ENCODE measurements at places on chromosomes 16 and 17.

- no peak for DNase-seq
These were observed 309.0 kb upstream of the PMFBP1 start for GRCh38 chr16:72480911-72481310.

GRCh38 chr16:49913720-49914119, 57.8 kb upstream of the ZNF423 start:
- DNase-seq: no peak

GRCh38 chr16:83458612-83459011, 349.2 kb upstream of the HSBP1 start:
- DNase-seq: no peak

DNA sequence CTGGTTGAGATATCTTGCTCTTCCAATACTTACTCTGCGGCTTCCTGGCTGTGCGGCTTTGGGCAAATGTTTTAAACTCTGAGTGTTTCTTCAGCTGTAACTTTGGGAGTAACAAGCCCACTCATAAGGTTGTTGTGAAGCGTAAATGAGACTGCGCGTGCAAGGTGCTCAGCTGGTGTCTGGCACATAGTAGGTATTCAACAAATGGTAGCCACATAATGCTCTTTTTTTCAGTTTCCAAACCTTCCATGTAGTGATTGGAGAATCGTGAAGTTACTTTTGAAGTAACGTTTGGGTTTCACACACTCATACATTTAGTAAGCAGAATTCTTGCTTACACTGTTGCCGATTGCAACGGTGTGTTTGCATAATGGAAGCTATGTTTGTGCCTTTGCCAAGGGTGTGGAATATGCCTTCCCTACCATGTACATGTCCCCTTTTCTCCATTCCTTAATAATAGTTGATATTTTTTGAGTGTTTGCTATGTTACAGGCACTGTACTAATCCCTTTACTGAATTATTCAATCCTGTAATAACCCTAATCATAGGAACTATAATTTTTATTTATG, 829 bp downstream of the DHRS7B start:
- no peak for DNase-seq

- peak; percentile 16 for DNase-seq
These were observed 477 bp upstream of the SLC47A1 start for GRCh38 chr17:19533036-19533717.

- peak; percentile 45 for DNase-seq
These were observed 919 bp downstream of the N4BP1 start for GRCh38 chr16:48608871-48609651.

GRCh38 chr17:43723697-43724359, 34.8 kb downstream of the SOST start:
- DNase-seq: no peak

GRCh38 chr16:10465821-10466220, 80.0 kb downstream of the ATF7IP2 start:
- DNase-seq: no peak

- no peak for DNase-seq
These were observed 64.2 kb upstream of the TNRC6C start for GRCh38 chr17:77894126-77894956.

DNA sequence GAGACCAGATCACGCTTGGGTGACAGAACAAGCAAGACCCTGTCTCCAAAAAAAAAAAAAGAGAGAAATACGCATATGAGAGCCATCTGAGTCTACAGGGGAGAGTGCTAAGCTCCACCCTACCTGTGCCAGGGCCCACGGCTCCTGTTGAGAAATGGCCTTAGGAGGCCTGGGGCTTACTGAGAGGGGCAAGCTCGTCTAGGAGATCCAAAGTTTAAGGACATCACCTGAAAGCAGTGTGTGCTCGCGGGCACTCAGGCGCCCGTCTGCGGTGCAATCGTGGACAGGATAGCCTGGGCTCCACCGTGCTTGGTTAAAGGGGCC, 14.5 kb upstream of the BAIAP2 start:
- DNase-seq: no peak

DNA sequence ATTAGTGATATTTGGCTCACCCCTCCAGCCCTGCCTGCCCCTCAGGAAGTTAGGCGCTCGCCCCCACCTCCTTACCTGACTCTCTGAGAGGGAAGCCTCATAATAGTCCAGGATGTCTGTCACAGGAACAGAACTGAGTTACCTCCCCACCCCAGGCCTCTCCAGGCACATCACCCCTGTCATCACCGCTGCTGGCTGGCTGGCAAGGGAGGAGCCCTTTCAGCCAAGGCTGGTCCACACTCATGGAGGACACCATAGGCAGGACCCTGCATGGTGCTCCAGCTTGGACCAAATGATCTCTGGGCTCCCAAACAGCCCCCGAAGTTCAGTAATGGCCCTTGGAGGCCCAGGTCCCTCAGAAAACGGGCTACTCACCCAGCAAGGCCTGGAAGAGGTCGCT, 1.5 kb downstream of the DLG4 start:
- no peak for DNase-seq

- DNase-seq: no peak
These were observed 25.9 kb downstream of the IRX6 start for GRCh38 chr16:55349867-55350266.

DNA sequence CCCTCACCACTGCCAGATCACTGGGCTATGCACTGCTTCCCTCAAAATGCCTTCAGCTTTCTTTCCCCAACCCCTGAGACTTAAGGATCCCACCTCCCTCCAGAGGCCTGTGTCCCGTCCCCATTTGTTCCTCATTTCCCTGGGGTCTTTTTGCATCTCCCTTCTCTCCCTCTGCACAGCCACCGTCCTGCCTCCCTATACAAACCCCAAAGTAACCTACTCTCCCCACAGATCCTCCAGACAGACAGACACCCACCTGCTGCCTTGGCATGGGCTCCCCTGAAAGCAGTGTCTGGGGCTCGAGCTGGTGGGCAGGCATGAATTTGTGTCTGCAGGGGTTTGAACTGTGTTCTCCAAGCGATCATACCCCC, 69.4 kb upstream of the TNRC6C start:
- no peak for DNase-seq

DNA sequence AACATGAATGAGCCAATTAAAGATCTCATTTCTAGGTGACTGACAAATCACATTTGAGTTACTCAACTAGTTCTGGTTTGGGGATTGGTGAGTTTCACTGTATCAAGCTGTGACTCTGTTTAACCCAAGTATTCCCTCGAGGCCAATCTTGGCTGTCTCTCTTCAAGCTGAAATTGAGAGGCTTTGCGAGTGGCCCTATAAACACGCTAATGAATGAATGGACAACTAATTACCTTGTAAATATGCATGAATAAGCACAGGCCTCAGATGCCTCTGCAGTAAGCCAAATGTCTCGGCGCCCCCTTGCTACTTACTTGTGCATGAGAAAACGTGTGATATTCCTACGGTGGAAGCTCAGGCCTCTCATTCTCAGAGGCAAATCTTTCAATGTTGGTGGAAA, 450.3 kb upstream of the PSMD7 start:
- no peak for DNase-seq
